ENCODE measurements at places on chromosomes 5 and 9. TPM values are rescaled to one million over a fixed set of nuclear protein-coding genes. Genes with fewer than 3 reads are reported as not detected.

DNA sequence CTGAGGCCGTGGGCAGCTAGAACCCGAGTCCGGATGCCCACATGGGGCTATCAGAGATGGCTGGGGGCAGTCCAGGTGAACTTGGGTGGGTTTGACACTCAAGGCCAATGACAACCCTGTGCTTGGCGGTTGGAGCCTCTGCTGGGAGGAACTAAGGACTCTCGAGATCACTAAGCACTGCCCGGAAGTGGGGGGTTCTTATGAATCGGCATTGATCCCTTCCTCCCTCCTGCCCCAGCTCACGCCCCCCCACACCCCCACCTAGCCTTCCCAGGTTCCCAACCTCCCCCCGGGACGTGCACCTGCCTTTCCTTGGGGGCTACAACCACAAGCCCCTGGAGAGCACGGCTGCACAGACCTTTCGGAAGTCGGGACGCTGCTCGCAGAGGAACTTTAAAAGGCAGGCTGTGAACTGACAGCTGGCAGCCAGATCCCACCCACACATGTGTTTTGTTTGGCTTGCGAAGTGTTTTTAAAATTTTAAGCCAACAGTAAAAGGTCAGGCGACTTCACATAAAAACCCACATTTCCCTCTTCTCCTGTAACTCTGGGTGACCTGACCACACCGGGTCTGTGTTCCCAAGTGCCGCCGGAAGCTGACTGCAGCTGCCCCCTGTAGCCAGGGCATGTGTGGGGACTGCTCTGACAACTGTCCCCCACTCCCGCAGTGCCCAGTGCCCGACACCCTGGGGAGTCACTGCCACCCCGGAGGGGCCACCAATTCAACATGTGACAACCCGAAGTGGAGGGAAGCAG, 5.1 kb upstream of the RALGDS start:
- DNase-seq = no peak

GRCh38 chr5:53576674-53577073, 16.2 kb downstream of the NDUFS4 start:
- no peak for DNase-seq

DNA sequence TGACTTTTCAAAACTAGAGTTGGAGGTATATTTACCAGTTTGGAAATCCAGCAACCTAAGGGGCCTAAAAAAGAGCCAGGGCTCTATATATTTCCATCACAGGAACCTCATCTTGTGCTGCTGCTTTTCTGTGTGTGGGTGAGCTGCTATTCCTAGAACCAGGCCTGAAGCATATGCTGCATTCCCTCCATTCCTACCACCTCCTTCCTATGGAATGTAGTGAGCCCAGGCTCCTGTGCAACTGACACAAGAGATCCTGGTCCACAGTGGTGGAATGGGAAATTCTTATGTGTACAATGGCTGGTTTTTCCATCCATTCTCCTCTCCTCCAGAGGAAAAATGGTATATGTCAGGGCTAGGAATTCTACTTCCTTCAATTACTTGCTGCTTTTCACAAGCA, 39.1 kb downstream of the SPEF2 start:
- no peak for DNase-seq

DNA sequence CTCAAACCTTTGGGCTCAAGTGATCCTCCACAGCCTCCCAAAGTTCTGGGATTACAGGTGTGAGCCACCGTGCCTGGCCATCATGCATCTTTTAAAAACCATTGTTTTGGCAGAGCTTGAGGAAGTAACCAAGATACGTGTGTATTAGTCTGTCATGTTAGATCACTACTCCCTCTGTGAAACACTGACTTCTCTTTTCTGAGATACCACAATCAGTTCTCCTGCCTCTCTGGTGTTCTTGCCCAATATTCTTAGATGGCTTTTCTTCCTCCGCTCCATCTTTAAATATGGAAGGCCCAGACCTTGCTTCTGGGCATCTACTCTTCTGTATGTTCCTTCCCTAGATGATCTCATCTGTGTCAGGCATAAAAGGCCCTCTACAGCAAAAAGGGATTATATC, 14.2 kb upstream of the CCNB1 start:
- no peak for DNase-seq

WDR38 gene
- total RNA-seq = not detected

SPATA31C1 gene
- not detected for total RNA-seq

TARS1 gene
- 184 TPM for total RNA-seq

GRCh38 chr9:98944057-98944733, 488 bp downstream of the COL15A1 start:
- no peak for DNase-seq

- DNase-seq = peak; percentile 14
These were observed 136.1 kb upstream of the DMAC1 start for GRCh38 chr9:7935681-7936080.

KCNN2 gene
- not detected for total RNA-seq

SARDH gene
- total RNA-seq = 0.60 TPM

GRCh38 chr5:33894566-33894965, 2.8 kb upstream of the ADAMTS12 start:
- no peak for DNase-seq

PCDHGC5 gene
- total RNA-seq = not detected

GRCh38 chr9:77978086-77978781, 53.4 kb downstream of the GNAQ start:
- no peak for DNase-seq

GRCh38 chr9:98927724-98928123, 16.0 kb upstream of the COL15A1 start:
- no peak for DNase-seq

CAVIN4 gene
- not detected for total RNA-seq

DNA sequence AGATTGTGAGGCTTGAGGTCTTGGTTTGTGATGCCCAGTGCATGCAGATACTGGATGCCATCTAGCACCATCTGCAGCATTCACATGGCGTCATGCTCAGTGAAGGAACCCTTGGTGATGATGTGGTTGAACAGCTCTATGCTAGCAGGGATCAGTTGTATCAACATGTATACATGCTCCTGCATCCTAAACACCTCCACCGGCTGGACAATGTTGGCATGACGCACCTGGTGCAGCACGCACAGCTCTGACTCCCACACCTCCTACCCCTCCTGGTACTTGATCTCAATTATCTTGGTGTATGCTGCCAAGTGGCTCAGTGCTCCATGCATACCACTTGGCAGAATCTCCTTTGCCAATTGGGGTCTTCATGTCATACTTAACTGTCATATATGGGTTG, 49.1 kb downstream of the MTREX start:
- no peak for DNase-seq

SPOCK1 gene
- not detected for total RNA-seq

RXFP3 gene
- total RNA-seq = not detected

ANKRD34B gene
- not detected for total RNA-seq

GRCh38 chr9:134227451-134228411, 63.4 kb upstream of the RNU6ATAC start:
- DNase-seq = no peak

SHOC1 gene
- not detected for total RNA-seq

DNA sequence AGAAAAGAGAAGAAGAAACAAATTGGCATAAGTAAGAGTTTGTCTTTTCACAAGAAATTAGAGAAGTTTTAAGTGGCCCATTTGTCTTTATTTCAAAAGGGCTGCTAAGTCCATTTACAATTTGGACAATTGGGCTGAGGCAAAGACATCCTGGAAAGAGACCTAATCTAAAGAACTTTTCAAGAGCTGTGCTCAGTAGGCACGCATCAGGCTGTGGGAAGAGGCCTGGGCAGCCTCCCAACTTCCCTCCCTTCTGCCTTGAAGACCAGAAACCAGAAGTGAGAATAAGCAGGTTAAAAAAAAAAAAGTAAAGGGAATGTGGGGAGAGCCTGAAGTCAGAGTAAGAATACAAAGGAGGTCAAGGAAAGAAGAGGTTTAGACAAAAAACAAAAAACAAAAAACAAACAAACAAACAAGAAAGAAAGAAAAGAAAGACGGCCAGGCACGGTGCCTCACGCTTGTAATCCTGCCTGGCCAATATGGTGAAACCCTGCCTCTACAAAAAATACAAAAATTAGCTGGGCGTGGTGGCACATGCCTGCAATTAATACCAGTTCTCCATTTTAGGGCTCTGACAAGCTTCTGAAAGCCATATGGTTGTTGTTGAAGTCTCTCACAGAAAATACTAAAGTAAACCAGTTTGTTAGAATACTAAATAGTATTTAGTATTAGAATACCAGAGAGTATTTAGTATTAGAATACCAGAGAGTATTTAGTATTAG, 48.0 kb upstream of the CEP78 start:
- DNase-seq = no peak

GRCh38 chr5:145780982-145781381, 54.2 kb downstream of the PRELID2 start:
- no peak for DNase-seq

GRCh38 chr9:89820337-89820736, 215.5 kb downstream of the GADD45G start:
- DNase-seq = no peak

SLC28A3 gene
- 0.60 TPM for total RNA-seq

DNA sequence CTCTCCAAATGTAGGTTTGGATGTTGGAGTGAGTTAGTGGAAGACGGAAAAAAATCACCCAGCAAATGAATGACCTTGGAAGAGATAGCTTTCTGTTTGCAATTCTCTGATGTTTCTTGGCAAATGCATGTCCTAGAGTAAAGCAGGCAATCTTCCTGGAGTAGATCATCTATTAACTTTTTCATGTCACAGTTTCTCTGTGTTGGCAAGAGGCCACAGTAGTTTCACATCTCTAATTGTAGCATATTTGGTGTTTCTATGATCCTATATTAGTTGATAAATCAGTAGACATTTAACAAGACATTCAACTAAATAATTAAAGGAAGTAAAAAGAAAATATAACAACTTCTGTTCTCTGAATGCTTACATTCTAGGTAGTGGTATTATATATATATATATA, 138.2 kb upstream of the MINAR2 start:
- DNase-seq = no peak

DNA sequence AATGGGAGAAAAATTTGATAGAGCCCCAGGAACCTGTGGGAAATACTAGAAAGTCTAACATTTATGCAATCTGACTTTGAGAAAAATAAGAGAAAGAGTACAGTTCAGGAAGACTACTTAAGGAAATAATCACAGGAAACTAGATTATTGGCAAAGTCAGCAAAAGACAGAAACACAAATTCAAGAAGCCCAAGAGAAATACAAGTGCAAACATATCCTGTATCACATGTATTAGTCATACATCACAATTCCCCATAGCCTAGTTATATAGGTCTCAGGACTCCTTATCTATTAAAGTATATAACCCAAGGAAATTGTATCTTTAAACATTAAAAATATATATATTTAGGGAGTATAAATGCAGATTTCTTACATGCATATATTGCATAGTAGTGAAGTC, 100.8 kb downstream of the HOMER1 start:
- no peak for DNase-seq

NUP214 gene
- 80.7 TPM for total RNA-seq

DNAJC21 gene
- total RNA-seq = 64.0 TPM

DNA sequence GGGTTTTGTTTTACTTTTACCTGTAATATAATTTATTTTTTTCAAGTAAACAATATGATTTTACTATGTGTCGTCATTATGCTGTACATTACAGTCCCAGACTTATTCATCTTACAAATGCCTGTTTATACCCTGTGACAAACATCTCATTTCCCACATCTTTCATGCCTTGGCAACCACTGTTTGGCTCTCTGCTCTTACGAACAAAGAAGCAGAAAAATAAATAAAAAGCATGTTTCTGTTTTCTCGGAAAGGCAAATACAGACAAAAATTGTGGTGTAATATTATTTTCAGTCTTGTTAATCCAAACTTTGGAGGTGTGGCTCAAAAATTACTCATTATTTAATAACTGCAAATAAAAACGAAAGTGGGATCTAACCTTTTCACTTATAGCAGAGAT, 393.0 kb downstream of the CDH12 start:
- no peak for DNase-seq

PAM gene
- 74.0 TPM for total RNA-seq

DNA sequence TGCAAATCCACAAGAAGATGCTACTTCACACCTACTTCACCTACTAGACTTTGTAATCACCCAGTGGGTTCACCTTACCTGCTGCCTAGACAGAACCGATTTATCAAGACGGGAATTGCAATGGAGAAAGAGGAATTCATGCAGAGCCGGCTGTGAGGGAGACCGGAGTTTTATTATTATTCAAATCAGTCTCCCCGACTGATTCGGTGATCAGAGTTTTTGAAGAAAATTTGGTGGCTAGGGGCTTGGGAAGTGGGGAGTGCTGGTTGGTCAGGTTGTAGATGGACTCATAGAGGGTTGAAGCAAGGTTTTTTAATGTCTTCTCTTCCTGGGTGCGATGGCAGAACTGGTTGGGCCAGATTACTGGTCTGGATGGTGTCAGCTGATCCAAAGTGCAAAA, 23.4 kb downstream of the SFXN1 start:
- DNase-seq = no peak

- DNase-seq = no peak
These were observed 124.9 kb downstream of the TTC39B start for GRCh38 chr9:15182101-15182551.

DNA sequence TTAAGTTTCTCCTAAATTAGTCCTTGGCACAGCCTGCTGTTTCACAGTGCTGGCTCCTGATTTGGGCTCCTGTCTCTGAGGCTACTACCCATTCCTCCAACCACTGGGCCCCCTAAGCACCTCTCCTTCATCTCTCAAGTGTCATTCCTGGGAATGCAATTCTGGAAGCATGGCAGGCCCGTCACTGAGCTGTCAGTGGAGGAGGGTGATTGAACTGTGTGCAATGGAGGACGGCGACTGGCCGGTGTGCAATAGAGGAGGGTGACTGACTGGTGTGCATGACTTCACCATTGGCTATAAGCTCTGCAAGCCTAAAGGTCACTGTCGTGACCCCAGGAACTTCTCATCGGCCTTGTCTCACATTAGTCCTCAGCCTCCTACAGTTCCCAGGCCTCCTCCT, 12.4 kb upstream of the IL17B start:
- no peak for DNase-seq

GRCh38 chr5:176792655-176793342, 17.6 kb upstream of the UNC5A start:
- no peak for DNase-seq

G3BP1 gene
- total RNA-seq = 340 TPM

GRM6 gene
- not detected for total RNA-seq

C5orf63 gene
- total RNA-seq = 4.0 TPM

CARD9 gene
- total RNA-seq = 7.2 TPM

- DNase-seq = no peak
These were observed 5.1 kb downstream of the PIP5K1B start for GRCh38 chr9:68710111-68710471.

- DNase-seq = no peak
These were observed 261.4 kb upstream of the KLF4 start for GRCh38 chr9:107750741-107751566.

DNA sequence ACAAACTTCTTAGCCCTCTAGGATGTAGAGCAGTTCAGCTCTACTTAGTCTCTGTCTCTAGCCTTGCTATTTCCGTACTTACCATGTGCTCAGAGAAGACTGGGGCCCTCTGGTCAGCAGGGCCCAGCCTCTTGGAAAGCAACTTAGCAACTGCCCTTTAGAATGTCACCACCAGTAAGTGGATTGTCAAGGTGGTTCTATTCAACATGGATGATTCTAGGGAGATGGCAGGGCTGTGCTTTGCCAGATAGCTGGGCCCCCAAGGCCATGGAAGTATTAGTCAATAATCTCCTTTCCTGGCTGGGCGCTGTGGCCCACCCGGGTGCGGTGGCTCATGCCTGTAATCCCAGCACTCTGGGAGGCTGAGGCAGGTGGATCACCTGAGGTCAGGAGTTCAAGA, 177.6 kb upstream of the MVB12B start:
- DNase-seq = no peak

Data from activated T-helper 1 cell treated with anti-CD3 and anti-CD28 coated beads, Interleukin-12 subunit alpha, Interleukin-12 subunit beta, Interleukin-2, Interleukin-4 antibody, amounts not matched to agents 30 ng/mL and 10 ng/mL and 1 ng/mL, durations not matched to agents 14 hours and 24 hours and 36 hours (primary cell).